ENCODE measurements at places on chromosomes 3 and 15.

GRCh38 chr3:20079621-20080020 is 39.4 kb downstream of the KAT2B start:
- DNase-seq, result no peak

DNA sequence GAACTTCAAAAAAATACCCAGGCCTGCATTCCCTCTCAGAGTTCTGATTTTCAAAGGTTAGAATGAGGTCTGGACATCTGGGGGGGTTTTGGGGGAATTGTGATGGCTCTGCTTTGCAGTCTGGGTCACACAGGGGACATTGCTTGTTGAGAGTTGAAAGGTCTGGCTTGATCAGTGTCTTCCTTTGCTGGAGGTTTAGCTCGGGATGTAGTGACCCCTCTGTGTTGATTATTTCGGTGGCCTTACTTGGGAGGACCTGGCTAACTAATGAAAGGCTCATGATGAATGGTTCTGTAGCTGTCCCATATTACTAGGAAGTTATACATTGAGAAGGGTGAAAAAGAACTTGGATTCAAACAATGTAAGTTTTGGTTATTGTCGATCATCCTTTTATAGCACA is 23.7 kb downstream of the TPM1 start:
- no peak for DNase-seq

GRCh38 chr3:115164374-115165221 is 17.5 kb upstream of the ZBTB20 start:
- no peak for DNase-seq

GRCh38 chr3:67044295-67044694 is 46.2 kb downstream of the KBTBD8 start:
- DNase-seq, result no peak

GRCh38 chr3:39100500-39100886 is 6.9 kb downstream of the GORASP1 start:
- no peak for DNase-seq

DNA sequence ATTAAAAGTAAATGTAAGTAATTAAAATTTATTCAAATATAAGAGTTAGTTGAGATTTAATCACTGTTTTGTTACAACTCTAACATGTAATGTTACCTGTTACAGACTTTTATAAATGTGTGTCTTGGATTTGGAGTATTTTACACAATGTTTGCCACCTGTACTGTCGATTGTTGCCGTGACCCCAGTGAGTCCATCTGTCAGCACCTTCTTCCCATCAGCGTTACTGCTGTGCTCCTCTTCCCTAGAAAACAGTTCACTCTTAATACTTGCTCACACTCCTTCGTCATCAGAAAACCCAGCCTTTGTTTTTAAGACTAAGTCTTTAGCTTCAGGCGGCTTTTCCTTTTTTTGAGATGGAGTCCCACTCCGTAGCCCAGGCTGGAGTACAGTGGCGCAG is 40.5 kb upstream of the FBXL22 start:
- no peak for DNase-seq

DNA sequence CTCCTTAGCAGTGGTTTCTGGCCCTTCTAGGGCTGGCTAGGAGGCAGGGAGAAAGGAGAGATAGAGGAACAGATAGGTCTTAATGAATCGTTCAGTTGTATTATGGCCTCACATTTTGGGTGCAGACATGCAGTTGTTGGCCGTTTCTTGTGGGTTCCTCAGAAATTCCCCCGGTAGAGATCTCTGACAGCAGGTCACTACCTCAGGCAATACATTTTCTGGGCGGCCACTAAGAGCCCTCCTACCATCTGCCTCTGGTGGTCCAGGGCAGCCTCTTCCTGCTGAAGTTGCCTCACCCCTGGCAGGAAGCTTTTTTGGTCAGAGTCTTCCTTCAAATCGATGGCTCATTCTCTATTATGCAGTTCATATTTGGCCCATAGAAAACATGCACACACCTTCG is 266.1 kb downstream of the SV2B start:
- no peak for DNase-seq

- no peak for DNase-seq
These were observed 174.5 kb downstream of the FNDC3B start for GRCh38 chr3:172213904-172214303.

GRCh38 chr3:113717818-113718217 is 21.4 kb upstream of the USF3 start:
- no peak for DNase-seq

DNA sequence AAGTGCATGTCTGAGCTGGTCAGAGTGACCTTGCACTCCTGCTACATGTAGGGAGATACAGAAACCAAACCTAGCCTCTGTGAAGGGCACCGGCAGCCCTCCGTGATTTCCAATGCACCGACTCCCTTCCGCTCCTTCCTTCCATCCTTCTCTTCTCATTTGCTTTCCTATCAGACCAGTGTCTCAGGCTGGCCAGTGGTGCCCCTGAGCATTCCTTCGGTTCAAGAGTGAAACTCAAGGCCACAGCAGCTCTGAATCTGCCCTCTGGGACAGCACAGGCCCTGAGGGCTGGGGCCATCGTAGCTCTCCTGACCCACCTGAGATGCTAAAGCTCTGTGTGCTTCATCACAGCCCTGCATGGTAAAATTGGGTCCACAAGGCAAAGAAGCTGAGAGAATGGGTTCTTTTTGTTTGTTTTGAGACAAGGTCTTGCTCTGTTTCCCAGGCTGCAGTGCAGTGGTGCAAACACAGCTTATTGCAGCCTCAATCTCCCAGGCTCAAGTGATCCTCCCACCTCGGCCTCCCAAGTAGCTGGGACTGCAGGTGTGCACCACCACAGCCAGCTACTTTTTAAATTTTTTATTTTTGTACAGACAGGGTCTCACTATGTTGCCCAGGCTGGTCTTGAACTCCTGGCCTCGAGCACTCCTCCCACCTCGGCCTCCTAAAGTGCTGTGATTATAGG is 2.3 kb upstream of the BMF start:
- no peak for DNase-seq

DNA sequence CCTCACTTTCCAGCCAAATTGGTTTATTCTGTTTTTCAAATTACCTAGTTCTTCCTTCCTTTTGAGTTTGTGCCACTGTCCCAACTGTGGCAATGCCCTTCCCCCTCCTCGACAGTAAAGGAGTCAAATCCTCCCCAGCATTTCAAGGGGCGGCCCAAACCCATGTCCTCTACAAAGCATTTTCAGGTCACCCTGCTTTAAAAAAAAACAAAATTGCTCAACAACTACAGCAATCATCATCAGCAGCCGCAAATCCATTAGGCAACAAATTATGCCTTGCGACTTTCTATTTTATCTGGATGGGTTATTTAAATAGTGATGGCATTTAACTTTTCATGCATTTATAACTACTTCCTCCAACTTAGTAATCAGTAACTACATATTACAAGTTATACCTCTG is 32.7 kb downstream of the PLD1 start:
- DNase-seq, result no peak

DNA sequence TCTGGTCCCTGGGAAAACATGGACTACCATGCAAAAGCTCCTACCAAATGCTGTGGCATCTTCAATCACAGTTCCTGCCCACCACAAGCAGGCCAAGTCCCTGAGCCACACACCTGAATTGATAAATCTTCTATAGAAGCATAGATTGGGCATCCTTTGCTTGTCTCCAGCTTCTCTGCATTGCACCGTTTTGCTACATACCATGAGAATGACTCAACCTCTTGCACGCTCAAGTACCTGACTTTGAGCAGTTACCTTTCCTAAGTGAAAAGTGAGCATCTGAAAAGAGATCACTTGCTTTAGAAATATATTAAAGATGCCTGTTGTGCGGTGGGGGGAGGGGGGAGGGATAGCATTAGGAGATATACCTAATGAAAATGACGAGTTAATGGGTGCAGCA is 31.3 kb downstream of the GATM start:
- DNase-seq, result no peak

GRCh38 chr3:143171141-143171980 is 51.8 kb downstream of the CHST2 start:
- DNase-seq, result no peak

DNA sequence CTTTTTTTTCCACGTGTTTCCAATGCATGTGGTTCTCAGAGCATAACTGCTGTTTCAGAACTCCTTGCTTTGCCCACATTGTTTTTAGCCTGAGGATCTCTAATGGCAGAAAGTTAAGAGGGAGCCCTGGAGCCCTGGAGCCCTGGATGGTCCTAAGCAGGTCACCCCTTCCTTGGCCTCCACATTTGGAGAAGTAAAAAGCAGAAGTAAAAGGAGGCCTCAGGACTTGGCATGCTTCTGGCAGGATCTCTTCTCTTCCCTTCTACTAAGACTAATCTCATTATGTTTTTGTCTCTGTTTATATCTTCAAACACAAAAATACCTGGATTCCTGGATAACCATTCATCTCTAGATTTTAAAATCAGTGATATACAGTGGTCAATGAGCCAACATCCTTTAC is 50.1 kb downstream of the P2RY1 start:
- no peak for DNase-seq

DNA sequence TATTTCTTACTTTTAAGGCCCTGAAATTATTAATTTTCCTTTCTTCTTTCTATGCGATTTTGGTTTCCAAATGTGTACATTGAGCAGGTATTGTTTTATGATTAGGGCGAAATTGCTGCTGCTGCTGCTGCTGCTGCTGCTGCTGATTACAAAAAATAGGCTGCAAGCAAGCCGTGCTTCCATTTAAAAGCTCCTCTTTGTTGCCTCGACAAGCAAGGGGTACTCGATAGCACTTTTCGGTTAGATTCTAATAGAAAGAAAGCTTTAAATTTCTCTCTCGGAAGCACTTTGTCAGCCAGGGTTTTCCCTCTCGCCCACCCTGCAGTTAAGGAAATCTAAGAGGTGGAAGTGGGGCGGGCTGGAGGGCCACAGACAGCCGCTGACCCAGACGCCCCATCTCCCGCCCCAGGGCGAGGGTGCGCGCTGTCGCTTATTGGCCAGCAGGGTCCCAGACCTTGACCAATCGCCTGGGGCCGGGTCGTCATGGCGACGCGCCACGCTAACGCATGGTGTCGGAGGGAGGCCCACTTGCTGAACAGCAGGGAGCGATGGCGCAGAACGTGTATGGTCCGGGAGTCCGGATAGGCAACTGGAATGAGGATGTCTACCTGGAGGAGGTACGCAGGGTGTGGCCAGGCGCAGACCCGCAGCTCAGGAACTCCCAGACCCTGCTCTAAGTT is at the start of gene CFAP161:
Gene CFAP161, plus strand, starts transcription at position 489 of the 680 bp plus-strand sequence. Its CDS starts 60 bp downstream, at position 549.
- peak; percentile 37 for DNase-seq

GRCh38 chr3:58154626-58155449 is 55.9 kb downstream of the DNASE1L3 start:
- no peak for DNase-seq

GRCh38 chr15:99168601-99169580 is 64.0 kb downstream of the SYNM start:
- no peak for DNase-seq

DNA sequence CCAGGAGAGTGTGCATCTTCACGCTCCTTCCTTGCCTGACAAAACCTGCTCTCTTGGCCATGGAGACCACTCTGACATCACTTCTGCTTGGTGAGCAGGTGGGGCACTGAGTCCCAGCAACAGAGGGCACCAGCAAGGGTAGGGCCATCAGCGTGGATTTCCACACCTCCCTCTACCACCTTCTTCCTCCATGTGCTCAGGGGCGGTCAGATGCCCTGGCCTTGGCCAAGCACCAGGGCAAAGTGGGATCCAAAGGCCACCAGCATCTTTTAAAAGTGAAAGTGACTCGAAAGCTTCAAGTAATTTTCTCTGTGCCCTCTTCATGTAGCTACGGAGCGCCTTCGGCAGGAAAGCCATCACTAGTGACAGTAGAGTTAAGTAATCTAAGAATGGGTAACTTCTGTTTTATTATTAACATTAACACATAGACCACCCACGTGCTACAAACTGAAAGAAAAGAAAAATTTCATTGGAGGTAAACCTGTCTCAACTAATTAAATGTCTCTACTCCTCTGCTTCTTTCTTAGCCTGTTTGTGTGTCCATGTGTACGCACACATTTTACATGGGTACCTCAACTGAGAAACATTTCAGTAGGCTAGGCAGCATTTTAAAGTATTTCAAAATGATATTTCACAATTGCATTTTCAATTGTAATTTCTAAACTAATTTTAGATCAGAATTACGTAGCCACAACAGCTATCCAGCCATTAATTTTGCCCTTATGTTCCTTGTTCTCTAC is 57.9 kb downstream of the CHSY1 start:
- DNase-seq, result no peak

GRCh38 chr15:70147178-70147760 is 49.6 kb upstream of the TLE3 start:
- DNase-seq, result no peak

- no peak for DNase-seq
These were observed 17.6 kb upstream of the ALDH1L1 start for GRCh38 chr3:126197854-126198584.

- DNase-seq, result no peak
These were observed 8.9 kb downstream of the CPA3 start for GRCh38 chr3:148873977-148874376.

- DNase-seq, result no peak
These were observed 266.1 kb downstream of the ADAMTSL3 start for GRCh38 chr15:83919978-83920510.

DNA sequence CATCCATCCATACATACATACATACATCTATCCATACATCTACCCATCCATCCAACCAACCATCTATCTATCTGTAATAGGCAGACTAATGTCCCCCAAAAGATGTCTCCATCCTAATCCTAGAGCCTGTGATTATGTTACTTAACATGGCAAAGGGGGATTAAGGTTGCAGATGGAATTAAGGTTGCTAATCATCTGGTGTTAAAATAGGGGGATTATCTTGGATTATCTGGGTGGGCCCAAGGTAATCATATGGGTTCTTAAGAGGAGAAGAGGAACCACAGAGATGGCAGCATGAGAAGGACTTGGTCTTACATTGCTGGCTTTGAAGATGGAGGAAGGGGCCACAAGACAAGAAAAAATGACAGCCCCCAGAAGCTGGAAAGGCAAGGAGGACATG is 14.7 kb upstream of the RPL29 start:
- DNase-seq, result no peak

GRCh38 chr3:174303907-174304560 is 555.1 kb upstream of the NAALADL2 start:
- DNase-seq, result no peak

- no peak for DNase-seq
These were observed 292.5 kb downstream of the MCTP2 start for GRCh38 chr15:94523873-94524272.

GRCh38 chr3:18580268-18580667 is 155.1 kb upstream of the SATB1 start:
- no peak for DNase-seq

DNA sequence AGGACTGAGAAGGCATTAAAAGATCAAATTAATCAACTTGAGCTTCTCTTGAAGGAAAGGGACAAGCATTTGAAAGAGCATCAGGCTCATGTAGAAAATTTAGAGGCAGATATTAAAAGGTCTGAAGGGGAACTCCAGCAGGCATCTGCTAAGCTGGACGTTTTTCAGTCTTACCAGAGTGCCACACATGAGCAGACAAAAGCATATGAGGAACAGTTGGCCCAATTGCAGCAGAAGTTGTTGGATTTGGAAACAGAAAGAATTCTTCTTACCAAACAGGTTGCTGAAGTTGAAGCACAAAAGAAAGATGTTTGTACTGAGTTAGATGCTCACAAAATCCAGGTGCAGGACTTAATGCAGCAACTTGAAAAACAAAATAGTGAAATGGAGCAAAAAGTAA is 149.7 kb upstream of the LRRFIP2 start:
- no peak for DNase-seq

- DNase-seq, result no peak
These were observed 871.8 kb downstream of the OTOL1 start for GRCh38 chr3:162368417-162368816.

GRCh38 chr3:159856590-159857104 is 132.0 kb upstream of the IL12A start:
- no peak for DNase-seq

Measured in fibroblast of skin of left biceps (primary cell).